Kidney capillary endothelial cell (primary cell): ENCODE measurements at places on chromosomes 3 and 15.

DNA sequence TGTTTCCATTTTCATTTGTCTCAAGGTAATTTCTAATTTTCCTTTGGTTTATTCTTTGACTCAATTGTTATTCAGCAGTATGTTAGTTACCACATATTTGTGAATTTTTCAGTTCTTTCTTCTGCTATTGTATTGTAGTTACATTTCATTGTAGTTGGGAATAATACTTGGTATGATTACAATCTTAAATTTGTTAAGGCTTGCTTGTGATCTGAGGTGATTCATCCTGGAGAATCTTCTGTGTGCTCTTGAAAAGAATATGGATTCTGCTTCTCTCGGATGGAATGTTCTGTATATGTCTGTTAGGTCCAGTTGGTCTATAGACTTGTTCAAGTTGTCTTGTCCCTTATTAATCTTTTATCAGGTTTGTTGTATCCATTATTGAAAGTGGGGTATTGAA lies 63.4 kb upstream of the VEPH1 start:
- no peak for DNase-seq

- no peak for DNase-seq
Observed at GRCh38 chr15:101381671-101382212, 86.7 kb upstream of the SNRPA1 start.

DNA sequence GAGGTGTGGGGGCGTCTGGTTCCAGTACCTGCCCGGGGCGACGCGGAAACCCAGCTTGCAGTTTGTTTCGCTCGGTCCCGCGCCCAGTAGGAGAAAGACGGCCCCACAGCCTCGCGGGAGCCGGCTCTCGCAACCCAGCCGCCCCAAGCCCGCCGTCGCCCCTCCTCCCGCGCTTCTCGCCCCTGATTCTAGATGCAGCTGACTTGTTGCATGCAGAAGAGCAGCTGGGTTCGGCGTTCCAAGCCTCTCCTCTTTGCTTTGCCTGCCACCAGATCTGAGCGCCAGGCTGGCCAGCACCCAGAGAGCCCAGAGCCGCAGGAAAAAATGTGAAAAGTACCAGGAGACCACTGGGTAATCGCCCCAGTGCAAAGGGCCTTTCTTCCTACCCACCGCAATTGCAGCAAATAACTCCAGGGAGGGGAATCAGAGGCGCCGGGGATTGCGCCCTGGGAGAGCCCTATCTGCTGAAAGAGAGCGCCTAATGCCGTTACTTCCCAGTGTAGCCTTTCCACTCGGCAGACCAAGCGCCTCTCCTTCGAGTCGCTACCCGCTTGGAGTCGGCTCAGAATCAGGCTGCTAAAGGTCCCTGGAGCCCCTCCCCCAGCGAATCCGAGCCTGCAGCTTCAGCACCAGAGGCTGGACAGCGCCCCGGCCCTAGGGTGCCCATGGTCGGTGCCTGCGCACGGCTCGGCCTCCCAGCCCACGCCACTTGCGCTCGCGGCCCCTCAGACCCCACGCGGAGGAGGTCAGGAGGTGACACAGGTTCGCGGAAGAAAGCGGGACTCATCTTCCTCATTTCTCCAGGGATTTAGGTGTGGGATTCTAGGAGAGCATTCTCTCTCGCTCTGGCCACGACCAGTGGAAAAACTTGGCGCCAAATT lies 15.7 kb upstream of the AEN start:
- no peak for DNase-seq

DNA sequence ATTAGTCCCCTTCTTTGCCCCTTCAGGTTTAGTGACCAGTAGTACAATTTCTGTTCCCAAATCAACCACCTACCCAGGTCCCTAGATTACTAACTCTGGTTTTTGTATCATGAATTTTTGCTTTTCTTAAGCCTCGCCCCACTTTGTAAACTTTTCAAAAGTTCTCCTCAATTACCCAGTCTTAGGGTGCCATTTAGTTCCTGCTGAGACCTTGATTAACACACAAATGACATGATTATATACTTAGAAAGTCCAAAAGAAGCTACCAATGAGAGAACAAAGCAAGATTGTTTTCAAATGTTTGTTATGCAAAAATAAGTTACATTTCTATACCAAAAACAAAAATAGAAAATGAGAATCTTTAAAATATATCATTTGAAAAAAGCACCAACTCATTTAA lies 594.4 kb downstream of the SQOR start:
- DNase-seq = no peak

GRCh38 chr3:22704166-22704565 lies 499.0 kb upstream of the UBE2E2 start:
- no peak for DNase-seq

DNA sequence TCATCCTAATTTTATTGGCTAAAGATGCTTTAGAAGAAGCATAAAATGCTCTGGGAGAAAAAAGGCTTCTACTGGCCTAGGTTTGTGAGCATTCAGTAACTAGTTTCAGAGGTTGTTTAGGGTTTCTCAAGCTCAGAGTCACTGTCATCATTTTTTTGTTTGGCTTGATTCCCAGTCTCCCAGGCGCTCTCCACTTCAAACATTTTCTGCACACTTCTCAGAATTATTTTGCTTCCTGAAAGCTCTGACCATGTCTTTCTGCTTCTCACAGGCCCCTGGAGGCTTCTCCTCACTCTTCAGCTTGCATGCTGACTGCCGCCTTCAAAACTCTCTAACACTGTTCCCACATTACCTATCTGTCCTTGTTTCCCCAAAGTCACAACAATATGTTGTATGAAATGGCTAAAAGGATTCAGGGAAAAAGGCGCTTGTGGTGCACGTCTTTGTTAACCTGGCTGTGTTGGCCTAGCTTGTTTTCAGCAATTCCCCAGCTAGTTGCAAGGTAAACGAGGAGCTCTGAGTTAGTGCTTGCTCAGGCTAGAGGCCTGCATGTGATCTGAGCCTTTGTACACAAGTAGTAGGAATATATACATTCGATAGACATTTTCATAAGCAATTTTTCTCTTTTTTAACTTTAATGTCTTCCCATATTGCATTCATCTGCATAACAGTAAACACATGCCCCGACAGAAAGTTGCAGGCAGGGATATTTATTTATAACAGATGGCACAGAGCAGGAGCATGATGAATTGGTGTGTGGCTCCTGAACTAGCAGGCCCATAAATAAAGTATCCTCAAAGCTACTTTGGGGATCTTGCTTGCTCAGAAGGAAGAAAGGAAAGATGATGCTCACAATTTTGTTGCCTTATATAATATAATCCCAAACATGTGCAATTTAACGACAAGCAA lies 129.2 kb upstream of the DPH6 start:
- DNase-seq = no peak

- DNase-seq = peak; percentile 69
Observed at GRCh38 chr3:37974121-37975083, 16.2 kb upstream of the VILL start.

DNA sequence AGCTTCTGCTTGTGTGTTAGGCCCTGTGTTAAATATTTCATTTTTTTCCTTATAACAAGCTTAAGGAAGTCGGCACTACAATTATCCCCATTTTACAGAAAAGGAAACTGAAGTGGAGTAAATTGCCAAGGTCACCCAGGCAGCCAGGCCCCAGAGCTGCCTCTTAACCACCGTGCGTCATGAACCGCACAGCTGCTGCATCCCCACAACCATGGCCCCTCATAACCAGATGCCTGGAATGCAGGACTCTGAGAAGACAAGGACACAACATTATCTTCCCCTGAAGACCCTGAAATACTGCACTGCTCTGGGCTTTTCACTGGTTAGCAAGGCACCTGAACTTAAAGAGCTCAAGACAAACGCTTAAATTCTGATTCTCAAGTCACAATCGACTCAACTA lies 14.6 kb downstream of the LRIG1 start:
- no peak for DNase-seq

- DNase-seq = no peak
Observed at GRCh38 chr3:133130168-133130567, 92.0 kb downstream of the TMEM108 start.

- peak; percentile 42 for DNase-seq
Observed at GRCh38 chr3:194137008-194137505, 1.1 kb downstream of the HES1 start.

DNA sequence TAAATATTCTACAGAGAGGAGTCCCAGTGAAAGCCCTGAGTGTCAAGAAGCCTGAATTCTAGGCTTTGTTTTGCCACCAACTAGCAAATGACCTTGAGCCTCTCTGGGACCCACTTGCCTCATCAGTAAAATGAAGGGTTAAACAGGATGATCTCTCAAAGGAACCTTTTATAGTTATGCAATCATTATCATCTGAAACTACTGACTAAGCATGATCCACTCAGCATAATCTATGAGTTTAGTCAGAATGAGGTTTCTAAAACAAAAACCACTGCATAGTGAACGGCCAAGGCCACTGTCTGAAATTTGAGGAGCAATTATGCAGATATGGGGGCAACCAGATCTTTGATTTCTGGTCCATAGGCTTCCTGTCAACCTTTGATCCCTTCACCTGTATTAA lies 319.0 kb downstream of the MECOM start:
- DNase-seq = no peak

DNA sequence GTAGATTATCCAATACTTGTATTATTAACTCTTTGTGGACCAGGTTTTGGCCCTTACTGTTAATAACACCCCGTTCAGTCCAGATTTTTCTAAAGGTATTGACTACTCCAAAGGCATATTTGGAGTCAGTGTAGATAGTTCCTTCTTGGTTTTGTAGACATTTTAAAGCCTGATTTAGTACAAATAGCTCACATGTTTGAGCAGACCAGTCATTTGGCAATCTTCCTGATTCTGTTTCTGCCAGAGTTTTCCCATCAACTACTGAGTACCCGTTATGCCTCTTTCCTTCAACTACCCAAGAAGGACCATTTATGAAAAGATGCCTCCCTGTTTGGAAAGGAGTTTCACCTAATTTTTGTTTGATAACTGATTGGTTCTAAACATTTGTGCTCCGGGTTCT lies 82.0 kb downstream of the CHCHD4 start:
- no peak for DNase-seq

DNA sequence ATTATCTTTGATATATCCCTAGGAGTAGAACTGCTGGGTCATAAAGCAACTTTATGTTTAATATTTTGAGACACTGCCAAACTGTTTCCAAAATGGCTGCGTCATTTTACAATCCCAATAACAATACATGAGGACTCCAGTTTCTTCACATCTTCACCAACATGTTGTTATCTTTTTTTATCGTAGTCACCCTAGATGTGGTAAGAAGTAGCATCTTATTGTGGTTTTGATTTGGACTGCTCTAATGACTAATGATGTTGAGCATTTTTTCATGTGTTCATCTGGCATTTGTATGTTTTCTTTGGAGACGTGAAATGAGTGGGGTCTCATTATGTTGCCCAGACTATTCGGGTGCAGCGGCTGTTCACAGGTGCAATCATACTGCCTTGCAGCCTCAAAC lies 83.8 kb downstream of the MAP4 start:
- no peak for DNase-seq

DNA sequence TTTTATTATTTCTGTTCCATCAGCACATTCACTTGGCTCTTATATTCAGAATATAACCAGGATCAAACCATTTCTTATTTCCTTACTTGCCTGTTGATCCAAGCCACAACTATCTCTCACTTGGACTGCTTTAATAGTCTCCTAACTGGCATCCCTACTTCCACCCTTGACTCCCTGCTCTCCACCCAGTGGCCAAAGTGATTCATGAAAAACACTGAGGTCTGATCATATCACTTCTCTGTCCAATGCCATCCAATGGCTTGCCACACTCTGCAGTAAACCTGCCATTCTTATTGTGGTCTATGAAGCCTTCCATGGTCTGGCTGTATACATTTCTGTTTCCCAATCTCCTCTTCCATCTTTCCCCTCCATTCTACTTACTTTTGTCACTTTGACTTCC lies 576.1 kb downstream of the PDCD6IP start:
- no peak for DNase-seq

DNA sequence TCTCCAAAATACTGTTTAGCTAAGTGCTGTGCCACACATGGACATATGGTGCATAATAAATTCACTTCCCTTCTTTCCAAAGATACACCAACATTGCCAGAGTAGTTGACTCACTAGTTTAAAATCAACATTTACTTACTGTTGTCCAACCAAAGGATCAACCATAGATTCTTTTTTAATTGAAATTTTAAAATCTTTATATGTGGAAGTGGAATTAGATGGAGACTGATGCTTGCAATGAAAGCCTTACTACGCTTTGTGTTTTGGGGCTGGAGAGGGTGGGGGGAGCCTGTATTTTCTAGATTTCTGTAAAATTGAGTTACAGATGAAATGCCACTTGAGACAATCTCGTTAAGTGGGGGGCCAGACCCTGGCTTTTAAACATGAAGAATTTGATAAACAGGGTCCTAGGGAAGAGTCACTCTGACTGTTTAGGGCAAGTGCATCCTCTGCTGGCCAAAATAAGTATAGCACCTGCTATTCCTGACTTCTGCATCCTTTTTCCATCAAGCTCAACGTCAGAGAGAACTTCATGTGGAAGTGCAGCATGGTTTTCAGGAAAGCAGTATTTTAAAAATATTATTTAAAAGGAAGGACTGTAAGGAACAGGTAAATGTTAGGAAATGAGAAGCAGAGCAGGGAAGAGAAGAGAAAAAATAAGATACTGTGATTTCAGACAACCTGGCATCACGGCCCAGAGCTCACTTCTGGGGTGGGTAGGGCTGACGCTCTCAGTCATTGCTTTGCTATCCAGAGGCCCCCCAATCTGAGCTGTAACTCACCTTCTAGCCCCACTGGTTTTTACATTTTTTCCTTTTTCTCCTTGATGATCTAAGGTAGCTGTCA lies 76.7 kb downstream of the BOC start:
- DNase-seq = peak; percentile 79

DNA sequence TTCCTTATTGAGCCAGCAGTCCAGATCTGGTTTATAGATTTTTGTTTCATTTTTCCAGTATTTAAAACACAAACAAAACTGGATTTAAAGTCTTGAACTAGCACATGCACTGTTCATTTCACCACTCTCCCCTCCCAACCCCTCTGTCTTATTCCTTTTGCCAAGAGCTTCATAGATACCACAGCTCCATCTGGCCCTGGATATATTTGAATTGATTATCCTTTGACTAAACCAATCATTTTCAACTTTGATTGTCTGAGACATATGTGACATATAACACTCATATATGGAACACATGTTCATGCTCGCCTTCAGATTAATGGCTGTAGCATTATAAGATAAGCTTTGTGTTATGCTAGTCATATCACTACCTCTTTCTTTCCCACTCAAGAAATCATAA lies 376.6 kb upstream of the NAALADL2 start:
- no peak for DNase-seq

DNA sequence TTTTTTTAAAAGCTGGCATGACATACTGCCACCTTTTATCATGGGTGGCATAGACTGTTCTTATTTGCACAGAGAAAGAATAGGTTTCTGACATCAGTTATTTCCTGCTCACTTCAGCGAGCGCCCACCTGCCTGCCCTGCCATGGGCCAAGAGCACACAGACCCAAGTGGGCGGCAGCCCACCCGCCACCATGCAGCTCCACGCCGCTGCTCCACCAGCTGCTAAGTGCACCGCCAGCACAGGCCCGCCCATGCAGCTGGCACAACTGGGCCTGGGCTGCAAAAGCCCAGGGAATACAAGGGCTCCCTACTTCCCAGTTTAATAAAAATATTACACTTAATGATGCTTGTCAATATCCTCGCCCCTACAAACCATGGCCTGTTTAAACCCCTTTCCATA lies 15.4 kb downstream of the ZNF148 start:
- DNase-seq = no peak

GRCh38 chr15:71509139-71509538 lies 301.2 kb upstream of the NR2E3 start:
- DNase-seq = no peak
